ENCODE measurements at places on chromosomes 4 and X. TPM values are rescaled to one million over a fixed set of nuclear protein-coding genes. Genes with fewer than 3 reads are reported as not detected.

FATE1 gene
- not detected for total RNA-seq

MAMLD1 gene
- total RNA-seq = 8.7 TPM

DNA sequence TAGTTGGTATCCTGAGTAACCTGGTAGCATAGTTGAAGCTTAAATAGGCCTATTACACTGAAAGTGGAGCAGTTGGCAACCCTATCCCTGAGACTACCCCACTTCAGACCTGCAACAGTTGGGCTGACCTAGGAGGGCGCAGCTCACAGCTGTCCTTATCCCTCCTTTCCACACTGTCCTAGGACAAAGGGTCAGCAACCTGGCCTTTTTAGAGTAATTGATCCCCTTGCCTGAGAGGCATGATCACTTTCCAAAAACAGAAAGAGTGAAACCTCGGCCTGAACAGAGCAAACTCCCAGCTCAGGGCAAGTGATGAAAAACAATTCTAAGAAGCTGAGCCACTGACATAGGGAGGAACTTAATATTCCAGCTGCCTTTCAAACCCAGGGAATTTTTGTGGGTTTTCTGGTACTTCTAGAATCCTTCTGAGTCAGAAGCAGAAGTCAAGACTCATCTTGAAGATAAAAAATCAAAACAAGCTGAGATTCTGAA lies 94.9 kb upstream of the MYOZ2 start:
- H3K27me3 ChIP-seq = no peaks in the 10 kb centered on the region
- no peaks in the 10 kb centered on the region for H3K4me1 ChIP-seq
- DNase-seq = peak; percentile 40
- peak overlapping the region; percentile 77 for H3K27ac ChIP-seq
- H3K36me3 ChIP-seq = no peaks in the 10 kb centered on the region

DNA sequence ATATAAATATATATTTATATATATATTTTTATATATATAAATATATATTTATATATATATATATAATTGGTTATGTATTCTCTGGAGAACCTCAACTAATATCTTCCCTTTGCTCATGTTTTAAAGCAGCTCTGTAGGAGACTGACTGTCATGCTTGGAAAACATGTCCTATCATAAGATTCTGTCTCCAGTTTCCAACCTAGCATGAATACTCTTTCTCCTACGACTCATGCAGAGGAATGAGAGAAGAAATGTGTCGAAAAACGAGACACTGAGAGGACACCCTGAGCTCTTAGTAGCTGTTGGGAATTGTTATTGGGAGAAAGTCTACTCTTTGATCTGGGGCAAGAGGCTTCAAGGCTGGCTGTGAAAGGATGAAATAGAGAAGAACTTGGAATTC lies 166.5 kb upstream of the SLIT2 start:
- H3K4me1 ChIP-seq = no peaks in the 10 kb centered on the region
- DNase-seq = no peak
- H3K4me3 ChIP-seq = no peak overlapping the region
- no peaks in the 10 kb centered on the region for H3K36me3 ChIP-seq

DNA sequence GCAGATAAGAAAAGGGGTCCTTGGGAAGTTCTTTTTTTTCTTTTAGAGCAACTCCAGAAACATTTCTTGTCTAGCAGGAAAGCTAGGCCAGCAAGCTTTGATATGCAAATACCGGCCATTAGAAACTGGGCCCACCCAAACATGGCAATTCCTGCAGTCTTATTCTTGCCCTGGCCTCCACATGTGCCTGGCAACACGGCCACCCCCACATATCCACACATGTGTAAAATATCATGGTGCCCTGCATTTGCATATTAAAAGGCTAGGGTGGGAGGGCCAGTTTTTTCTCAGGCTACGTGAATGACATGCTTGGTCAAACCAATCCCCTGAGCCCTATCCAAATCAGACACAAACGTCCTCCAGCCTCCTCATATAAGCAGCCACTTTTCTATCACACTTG lies 171.7 kb upstream of the ZCCHC13 start:
- H3K4me3 ChIP-seq = no peak overlapping the region
- no peak overlapping the region for H3K27ac ChIP-seq
- H3K36me3 ChIP-seq = no peaks in the 10 kb centered on the region
- no peak for DNase-seq

DNA sequence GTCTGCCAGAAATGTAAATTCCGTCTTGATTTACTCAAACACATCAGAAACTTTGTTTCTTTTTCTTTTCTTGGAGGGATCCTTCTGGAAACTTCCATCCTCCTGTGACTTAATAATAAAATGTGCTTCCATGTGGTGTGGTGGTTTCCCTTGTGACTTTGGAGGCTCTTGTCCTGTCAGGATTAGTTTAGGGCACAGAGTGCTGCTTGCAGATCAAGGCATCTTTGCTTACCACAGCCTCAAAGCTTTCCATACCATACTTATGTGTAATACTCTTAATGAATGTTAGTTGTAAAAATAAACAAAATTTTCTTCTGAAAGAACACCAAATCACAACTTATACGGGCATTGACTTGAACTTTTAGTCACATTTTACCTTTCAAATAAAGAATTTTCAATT lies 27.4 kb downstream of the GBA3 start:
- H3K4me3 ChIP-seq = no peak overlapping the region
- H3K4me1 ChIP-seq = no peaks in the 10 kb centered on the region
- DNase-seq = no peak
- no peak overlapping the region for H3K27ac ChIP-seq

DNA sequence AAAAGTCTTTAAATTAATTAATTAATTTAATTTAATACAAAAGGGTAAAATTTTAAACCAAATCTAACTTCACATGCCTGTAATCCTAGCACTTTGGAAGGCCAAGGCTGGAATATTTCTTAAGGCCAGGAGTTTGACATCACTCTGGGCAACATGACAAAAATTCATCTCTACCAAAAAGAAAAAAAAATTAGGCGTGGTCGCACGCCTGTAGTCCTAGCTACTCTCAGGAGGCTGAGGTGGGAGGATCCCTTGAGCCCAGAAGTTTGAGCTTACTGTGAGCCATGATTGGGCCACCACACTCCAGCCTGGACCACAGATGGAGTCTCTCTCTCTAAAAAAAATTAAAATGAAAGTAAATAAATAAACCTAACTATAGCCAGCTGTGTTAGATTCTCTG lies 39.2 kb upstream of the ANTXR2 start:
- H3K4me3 ChIP-seq = no peak overlapping the region
- H3K4me1 ChIP-seq = no peaks in the 10 kb centered on the region
- H3K27me3 ChIP-seq = no peaks in the 10 kb centered on the region
- H3K27ac ChIP-seq = peak overlapping the region; percentile 53
- no peaks in the 10 kb centered on the region for H3K36me3 ChIP-seq
- peak; percentile 44 for DNase-seq
